RWPE2 (cell line): ENCODE measurements at places on chromosomes 6 and 20.

DNA sequence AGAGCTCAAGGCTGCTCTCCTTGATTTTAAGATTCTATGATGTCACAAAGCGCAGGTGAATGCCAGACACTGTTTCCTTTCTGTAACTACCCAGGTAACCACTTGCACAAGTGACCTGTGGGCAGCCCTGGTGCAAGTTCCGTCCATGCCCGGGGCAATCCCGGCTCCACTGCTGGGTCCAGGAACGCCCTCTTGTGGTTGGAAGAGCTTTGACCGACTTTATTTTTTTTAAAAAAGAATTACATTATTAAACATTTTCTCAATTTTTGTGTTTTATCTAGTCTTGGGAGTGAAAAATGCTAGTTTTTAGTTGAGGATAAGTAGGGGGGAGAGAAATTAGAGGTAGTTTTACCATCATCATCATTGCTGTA, 695.2 kb downstream of the QKI start:
- no peaks in the 10 kb centered on the region for H3K36me3 ChIP-seq
- no peak for DNase-seq
- no peak overlapping the region for H3K27ac ChIP-seq
- H3K4me1 ChIP-seq: peaks cover 12% of the 10 kb centered on the region
- H3K27me3 ChIP-seq: no peaks in the 10 kb centered on the region

DNA sequence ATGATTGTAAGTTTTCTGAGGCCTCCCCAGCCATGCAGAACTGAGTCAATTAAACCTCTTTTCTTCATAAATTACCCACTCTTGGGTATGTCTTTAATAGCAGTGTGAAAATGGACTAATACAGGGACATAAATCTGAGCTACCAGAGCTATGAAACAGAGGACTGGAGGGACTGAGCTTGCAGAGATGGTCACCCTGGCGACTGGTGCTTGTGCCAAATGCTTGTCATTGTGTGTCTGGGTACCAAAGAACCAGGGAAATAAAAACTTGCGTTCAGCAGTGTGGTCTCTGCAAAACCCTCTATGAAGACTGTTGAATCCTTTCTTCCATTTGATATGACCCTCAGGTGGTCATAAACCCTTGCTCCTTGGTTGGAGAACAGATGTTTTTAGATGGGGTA, 105.1 kb upstream of the PRL start:
- DNase-seq: no peak
- no peak overlapping the region for H3K27ac ChIP-seq
- no peaks in the 10 kb centered on the region for H3K36me3 ChIP-seq
- H3K4me1 ChIP-seq: no peaks in the 10 kb centered on the region

DNA sequence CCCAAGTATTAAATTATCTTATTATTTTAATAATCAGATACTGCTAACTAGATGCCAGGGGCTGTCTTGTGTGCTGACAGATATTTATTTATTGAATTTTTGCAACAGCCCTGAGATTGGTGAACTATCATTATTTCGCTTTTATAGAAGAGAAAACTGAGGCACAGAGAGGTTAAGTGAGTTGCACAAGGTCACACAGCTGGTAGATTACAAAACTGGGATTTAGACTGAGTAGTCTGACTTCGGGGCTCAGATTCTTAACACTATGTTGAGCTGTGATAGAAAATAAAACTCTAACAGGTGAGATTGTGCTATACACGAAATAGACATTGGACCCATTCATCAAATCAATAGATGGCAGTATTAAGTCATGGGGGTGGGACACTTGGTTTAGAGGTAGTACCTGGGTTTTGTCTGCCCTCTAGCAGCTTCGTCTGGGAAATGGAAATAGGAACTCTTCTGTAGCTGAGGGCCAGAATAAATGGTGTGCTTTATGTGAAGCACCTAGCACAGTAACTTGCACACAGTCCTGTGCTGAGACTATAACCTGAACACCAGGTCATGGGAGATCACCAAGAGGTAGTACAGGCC, 113.4 kb downstream of the B3GAT2 start:
- no peak overlapping the region for H3K4me3 ChIP-seq
- H3K4me1 ChIP-seq: no peaks in the 10 kb centered on the region
- H3K27me3 ChIP-seq: no peaks in the 10 kb centered on the region
- no peak overlapping the region for H3K27ac ChIP-seq

DNA sequence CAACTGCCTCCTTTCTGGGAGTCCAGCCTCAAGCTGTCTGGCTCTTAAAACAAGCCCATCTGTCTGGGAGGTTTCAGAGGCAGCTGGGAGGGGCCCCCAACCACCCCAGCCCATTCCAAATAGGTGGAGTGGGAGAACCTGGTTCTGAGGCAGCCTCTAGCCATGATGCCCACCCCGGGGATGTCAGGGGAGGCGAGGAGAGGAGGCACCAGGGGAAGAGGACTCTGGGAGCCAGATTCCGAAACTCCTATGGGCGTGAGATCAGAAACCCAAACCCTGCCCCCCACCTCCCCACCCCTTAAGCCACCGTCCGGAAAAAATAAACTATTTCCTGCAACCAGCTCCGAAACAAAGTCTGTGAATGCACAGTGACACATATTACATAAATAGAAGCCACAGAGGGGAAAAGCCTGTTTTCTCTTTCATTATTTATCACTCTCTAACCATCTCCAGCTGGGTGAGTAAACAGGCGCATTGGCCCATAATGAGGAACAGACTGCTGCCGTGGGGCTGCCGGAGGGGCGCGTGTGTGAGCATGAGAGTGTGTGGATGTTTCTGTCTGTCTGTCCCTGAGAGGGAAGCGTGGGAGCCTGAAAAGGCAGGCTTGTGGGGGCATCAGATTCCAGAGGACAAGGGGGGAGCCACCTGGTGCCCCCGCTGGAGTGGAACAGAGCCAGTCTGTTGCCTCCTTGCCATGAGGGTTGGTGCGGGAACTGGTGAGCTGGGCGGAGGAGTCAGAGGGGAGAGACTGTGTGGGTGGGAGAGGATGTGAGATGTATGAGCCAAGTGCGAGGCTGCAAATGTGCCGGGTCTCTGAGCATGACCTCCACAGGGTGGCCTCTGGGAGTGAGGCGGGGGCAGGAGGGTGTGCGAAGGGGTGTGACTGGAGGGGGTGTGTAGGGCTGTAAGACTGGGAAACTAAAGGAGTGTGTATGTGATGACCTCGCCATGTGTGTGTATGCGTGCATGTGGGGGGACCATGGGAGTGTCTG, 14.3 kb upstream of the FOXP4 start:
- no peak overlapping the region for H3K27ac ChIP-seq
- H3K4me1 ChIP-seq: peaks cover 7% of the 10 kb centered on the region
- DNase-seq: no peak
- H3K27me3 ChIP-seq: no peaks in the 10 kb centered on the region
- H3K36me3 ChIP-seq: no peaks in the 10 kb centered on the region

GRCh38 chr6:25122001-25122400, 157.2 kb upstream of the CARMIL1 start:
- no peak overlapping the region for H3K4me3 ChIP-seq
- H3K4me1 ChIP-seq: no peaks in the 10 kb centered on the region
- no peaks in the 10 kb centered on the region for H3K36me3 ChIP-seq
- no peaks in the 10 kb centered on the region for H3K27me3 ChIP-seq
- DNase-seq: no peak

GRCh38 chr6:158783167-158783450, 36.1 kb downstream of the EZR start:
- no peak overlapping the region for H3K4me3 ChIP-seq
- H3K27me3 ChIP-seq: no peaks in the 10 kb centered on the region

DNA sequence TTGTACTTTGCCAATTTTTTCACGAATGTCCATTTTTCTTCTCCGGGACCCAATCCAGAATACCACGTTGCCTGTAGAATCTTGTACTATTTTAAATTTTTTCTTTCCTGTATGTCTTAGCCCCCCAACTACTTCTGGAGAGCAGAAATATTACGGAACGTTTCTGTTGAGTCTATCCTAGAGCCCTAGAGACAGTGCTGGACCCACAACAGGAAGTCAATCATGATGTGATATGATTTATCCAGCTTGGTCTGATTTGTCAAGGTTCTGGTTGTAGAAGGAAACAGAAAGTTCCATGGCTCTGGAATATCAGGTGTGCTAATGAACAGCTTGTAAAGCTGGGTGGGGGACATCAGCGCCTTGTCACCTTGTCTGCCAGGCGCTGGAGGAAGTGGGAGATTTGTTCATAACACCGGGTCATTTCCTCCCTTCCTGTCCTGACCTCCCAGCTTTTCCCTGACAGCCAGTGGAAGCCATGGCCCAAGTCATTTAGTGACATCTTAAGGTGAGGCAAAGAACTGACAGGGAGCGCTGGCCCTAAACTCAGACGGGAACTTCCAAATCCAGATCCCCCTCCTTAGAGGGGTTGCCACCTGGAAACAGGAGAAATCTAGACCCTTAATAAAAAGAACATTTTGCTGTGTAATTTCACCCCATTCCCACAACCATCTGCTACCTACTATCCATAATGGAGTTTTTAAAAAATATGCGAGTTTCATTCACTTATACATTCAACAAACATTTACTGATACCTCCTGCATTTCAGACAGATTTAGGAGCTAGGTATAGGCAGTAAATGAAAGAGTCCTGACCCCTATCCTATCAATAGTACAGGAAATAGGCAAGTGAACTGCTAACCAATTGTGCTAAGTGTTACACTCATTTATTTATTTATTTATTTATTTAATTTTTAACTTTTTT, 130.5 kb downstream of the ZFP64 start:
- no peak overlapping the region for H3K4me3 ChIP-seq
- no peak for DNase-seq
- H3K36me3 ChIP-seq: no peaks in the 10 kb centered on the region

GRCh38 chr20:62327726-62328495, 25.1 kb downstream of the ADRM1 start:
- no peak overlapping the region for H3K4me3 ChIP-seq
- H3K4me1 ChIP-seq: no peaks in the 10 kb centered on the region
- no peaks in the 10 kb centered on the region for H3K27me3 ChIP-seq
- H3K36me3 ChIP-seq: peaks cover 98% of the 10 kb centered on the region
- DNase-seq: peak; percentile 89
- no peak overlapping the region for H3K27ac ChIP-seq

DNA sequence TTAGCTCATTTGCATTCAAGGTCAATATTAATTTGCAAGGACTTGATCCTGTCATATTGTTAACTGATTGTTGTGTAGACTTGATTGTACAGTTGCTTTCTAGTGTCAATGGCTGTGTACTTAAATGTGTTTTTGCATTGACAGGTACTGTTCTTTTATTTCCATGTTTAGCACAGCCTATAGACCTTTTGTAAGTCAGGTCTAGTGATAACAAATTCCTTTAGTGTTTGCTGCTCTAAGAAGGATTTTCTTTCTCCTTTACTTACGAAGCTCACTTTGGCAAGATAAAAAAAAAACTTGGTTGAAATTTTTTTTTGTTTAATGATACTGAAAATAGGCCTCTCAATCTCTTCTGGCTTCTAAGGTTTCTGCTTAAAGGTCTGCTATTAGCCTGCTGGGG, 942.3 kb downstream of the QKI start:
- no peak overlapping the region for H3K27ac ChIP-seq
- DNase-seq: no peak
- no peaks in the 10 kb centered on the region for H3K36me3 ChIP-seq
- no peak overlapping the region for H3K4me3 ChIP-seq
- no peaks in the 10 kb centered on the region for H3K27me3 ChIP-seq
